ENCODE measurements at places on chromosomes 3 and 15.

- no peak for DNase-seq
These were observed 186.5 kb upstream of the GAP43 start for GRCh38 chr3:115436767-115437301.

DNA sequence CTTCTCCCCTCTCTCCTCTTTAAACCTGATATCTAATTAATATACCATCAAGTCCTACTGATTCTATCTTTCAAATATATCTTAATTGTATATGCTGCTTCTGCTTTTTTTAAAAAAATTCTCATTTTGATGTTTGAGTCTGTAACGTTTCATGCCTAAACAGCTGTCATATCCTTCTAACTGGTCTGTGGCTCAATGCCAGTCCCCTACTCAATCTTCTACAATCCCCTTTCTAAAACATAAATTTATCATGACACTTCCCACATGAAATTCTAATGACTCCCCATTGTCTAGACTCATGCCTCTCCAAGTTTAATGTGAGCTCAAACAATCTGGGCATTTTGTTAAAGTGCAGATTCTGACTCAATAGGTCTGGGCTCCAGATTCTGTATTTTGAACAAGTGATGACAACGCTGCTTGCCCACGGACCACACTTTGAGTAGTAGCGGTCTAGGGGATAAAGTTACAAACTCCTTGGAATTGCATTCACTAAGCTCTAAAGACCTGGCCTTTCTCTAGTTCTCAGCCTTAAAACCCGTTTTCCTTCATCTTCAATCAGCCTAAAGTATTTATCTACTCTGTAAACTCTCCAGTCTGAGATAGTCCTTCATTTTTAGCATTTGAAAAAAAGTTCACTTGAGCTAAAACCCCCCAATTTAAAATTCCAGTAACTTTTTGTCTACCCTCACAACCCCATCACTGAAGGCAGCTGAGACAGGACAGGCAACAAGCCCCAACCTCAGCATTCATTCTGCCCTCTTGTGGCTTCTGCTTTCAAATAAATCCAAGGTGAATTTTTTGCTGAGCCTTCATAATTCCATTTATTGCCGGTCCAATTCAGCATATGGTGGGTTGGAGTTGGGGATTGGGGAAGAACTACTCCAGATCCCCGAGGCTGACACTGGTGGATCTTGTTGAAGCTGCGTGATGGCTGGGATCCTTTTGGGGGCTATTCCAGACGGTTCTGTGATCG is 88.1 kb upstream of the THRB start:
- no peak for DNase-seq

DNA sequence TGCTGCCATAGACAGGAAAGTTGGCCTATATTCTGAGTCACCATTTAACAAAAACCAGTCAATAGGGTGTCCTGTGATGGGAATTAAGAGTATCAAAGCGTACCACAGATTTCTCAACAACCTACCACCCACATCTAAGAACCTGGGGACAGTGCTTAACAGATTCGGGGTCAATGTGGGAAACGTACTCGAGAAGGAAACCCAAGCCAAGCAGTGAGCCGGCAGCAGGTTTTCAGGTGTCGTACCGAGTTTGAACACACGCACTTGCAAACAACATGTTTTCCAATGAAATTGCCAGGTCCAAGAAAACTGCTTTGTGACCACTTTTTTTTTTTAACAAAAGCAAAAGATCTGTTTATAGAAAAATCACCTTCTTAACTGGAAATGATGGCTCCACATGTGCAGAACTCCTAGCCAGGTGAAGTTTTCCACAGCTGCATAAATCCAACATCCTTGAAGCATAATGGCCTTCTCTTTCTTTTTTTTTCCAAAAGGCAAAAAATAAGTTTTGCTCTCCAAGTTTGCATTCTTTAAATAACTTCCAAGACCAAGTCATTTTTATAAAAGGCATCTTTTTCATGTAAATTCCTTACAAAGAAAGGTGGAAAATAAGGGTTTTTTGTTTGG is 45.7 kb downstream of the ADAMTS17 start:
- no peak for DNase-seq

DNA sequence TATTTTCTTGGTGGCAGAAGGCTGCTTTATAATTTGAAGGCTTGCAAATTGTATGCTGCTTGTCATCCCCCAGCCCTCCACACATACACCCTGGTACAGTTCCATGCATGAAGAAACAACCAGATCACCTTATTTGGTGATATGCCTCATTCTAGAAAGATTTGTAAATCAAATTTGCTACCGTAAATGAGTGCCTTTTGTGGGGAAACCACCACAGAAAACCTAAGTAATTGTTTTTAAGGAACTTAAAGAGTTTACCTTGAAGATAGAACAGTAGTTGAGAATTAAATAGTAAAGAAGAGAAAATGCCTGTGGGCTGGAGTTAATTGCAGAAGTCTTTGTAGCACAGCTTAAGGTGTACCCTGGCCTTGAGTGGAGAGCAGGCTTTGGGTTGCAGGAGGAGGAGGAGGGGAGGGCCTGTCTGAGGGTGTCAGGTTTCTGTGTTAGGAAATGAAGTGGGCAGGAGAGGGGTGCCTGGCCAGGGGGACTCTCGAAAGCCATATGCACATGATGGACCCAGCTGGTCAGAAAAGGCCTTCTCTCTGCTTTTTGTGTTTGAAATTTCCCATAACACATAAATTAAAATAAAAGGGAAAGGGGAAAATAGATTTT is 6.9 kb downstream of the NIPA2 start:
- DNase-seq = no peak

DNA sequence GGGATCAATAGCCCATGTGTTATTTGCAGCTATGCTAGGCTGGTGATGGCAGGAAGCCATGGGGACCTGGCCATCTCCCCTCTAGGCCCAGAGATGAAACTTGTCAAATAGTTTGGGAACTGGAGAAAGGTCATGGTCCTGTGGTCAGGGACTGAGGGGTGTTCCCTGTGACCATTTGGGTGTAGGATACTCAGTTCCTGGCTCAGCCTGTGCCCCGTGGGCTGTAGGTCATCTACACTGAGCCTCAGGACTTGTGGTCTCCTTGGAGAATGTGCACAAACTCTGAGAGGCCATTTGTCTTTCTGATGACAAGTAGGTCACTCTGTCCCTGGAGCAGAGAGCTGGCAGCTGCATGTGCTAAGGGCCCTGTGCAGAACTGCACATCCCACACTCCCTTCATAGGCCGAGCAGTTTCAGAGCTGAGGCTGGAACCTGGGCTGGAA is 17.5 kb downstream of the GASK1A start:
- no peak for DNase-seq

DNA sequence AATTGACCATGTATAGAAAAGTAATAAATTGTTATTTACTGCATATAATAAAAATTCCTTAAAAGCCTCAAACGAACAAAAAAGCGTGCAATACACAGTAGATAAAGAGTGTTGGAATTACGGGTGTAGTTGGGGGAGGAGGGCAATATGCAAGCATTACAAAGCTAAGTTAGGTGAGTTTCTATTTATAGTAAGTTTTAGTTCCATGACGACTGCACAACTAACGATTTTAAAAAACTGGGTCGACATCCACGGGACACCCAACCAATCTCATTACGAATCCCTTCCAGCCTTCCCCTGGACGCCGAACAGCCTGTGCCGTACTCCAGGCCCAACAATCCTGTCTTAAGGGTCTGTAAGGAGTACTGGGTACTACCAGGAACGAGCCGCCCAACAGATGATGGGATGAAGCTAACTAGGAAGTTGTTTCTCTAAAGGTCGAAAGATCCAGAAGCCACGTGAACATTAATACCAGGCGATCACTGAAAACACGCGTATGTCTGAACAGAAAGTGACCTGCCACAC is 677 bp downstream of the POLQ start:
- DNase-seq = no peak

- DNase-seq = peak; percentile 54
These were observed 238.2 kb downstream of the GREM1 start for GRCh38 chr15:32956006-32956405.

GRCh38 chr15:80856809-80857377 is 77.7 kb downstream of the CEMIP start:
- peak; percentile 56 for DNase-seq

DNA sequence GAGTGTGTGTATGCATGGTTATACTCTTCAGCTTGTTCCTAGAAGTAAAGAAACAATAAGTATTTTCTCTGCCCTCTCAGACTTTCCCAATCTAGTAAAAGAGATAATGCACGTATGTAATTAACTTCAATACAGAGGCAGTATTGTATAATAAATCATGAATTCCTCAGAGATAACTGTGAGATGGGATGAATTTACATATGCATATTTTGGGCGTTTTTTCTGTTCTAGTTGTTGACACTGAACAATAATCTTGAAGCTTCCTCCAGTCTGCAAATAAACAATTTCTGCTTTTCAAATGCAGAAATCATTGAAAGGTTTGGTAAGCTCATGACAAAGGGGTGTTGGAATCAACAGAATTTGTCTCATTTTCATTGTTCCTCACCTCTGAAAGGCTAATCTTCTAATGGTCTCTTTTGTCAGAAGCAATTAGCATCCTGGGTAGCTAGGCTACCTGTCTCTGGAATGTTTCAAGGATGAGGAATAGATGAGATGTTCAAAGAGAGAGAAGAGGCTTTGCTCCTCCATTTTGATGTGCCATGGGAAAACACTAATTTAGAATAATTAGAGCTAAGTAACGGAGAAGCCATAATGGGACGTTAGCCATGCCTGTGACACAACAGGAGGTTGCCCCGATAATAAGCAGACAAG is 43.3 kb upstream of the SIAH2 start:
- no peak for DNase-seq

GRCh38 chr15:50126072-50126471 is 7.0 kb upstream of the ATP8B4 start:
- DNase-seq = no peak

DNA sequence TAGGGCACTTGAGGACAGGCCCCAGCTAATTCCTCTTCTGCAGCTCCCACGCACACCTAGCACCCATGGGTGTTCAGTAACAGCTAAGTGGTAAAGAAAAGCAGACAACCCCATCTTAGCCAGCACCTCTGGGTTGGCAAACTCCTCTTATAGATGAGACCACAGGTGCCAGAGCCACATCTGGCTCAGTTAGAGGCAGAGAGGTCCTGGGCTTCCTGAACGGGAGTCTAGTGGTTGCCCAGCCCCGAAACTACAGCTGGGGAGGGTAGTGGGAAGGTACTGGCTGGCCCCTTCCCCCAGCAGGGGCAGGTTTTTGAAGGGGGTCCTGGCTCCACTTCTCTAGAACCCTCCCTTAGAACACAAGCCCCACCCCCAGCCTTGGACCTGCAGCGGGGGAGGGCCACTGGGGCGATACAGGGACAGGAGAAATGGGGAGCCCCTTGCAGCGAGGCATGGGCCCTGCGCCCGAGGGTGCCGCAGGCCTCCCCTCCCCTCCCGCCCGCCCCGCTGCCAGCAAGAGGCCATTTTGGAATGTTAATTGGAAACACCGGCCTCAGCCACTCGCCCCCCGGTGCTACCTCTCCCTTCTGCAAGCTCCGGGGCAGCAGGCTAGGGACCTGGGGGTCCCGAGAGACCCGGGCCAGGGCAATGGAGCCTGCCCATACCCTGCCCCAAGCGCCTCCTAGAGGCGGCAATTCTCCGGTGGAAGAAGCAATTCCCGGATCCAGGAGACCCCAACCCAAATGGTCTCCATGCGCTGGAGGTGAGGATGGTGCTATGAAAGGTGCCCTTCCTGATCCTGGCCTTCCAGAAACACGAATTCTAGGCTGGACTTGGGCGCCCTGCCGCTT is 1.5 kb downstream of the DUSP7 start:
- DNase-seq = no peak

GRCh38 chr3:193884652-193885051 is 251.3 kb upstream of the HES1 start:
- no peak for DNase-seq

GRCh38 chr3:125145751-125146475 is 66.6 kb downstream of the SLC12A8 start:
- DNase-seq = no peak

GRCh38 chr3:167840247-167840646 is 104.7 kb downstream of the SERPINI1 start:
- DNase-seq = no peak

GRCh38 chr3:64353226-64353625 is 128.0 kb upstream of the PRICKLE2 start:
- DNase-seq = no peak

- no peak for DNase-seq
These were observed 499 bp downstream of the RABL3 start for GRCh38 chr3:120741837-120742197.

Measured in right hindlimb (tissue), 1 donor.